ENCODE measurements at places on chromosomes 13 and 19.

- no peak for DNase-seq
Observed at GRCh38 chr13:46905249-46905648, 8.4 kb upstream of the HTR2A start.

DNA sequence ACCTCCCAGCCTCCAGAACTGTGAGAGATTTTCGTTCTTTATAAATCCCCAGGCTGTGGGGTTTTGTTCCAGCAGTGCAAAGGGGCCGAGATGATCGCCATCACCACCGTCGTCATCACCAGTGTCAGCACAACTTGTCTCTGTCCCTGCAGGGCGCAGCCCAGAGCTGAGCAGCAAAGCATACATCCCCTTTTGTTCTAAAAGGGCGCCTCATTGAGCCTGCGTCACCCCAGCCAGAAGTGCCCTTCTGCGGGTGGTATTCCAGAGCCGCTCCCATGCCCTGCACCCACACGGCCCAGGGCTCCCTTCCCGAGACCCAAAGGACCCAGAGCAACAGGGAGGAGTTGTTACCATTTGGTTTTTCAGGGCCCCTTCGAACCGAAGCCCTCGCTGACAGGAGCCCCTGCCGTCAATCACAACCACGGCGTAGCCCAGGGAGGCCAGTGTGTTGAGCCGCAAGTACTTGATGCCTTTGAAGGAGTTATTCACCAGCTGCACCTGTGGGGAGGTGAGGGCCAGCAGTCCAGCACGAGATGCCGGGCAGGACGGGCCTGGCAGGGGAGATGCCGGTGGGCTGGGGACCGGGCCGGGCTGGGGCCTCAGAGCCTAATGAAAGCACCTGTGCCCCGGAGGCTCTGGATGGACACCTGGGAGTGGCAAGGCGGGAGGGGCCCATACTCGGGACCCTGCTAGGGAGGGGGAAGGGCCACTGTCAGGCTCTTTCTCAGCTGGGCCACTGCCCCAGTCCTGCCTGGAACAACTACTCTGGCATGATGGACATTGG lies 14.4 kb upstream of the MYDGF start:
- no peak for DNase-seq

- no peak for DNase-seq
Observed at GRCh38 chr13:90689111-90689510, 658.4 kb upstream of the MIR17HG start.

GRCh38 chr13:77779552-77780272 lies 82.2 kb downstream of the SLAIN1 start:
- DNase-seq: peak; percentile 51

DNA sequence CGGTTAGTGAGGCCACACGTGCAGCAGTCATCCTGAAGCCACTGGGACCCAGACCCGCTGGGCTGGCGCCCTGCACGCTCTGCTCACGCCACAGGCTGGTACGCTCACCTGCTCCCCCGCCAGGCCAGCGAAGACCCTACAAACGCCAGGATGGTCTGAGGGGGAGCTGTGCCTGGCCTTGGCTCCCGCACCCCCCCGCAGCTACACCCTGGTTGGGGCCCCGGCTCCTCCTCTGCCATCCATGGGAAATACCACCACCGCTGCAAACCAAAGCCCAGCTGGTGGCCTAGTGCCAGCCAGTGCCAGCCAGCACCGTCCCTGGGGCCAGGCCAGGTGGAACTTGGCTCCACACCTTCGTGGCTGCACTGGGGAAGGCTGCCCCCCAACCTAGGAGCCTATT lies 23.3 kb upstream of the CACTIN start:
- no peak for DNase-seq

DNA sequence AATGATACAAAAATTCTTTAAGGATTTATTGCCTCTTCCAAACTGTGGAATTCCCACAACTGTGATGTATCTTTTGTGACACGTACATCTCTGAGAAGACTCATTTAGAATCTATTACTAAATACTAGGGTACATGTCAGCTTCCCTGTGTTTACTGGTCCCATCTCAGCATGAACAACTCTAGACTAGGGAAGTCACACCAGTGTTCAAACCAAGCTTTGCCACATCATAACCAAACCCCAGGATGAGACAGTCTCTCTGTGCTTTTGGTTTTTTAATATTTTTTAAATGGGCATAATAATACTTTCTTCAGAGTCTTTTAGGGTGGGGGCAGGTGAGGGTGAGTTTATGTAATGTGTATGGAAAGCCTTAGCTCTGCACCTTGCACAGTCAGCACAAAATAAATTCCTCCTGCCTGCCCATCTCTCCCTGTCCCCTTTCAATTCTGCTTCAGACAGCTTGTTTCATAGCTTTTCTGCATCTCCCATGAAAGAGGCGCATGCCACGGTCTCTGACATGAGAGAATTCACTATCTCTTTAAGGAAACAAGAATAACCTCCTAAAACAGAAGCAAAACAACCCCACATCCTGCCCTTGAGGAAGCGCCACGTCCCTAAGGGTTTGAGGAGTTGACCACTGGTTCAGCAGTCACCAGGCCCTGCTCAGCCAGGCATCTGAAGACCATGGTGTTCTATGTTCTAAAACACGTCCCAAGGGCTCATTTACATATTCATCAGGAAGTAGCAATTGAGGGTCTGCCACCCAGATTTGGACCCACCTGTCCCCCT lies 174.5 kb downstream of the USP12 start:
- DNase-seq: no peak

DNA sequence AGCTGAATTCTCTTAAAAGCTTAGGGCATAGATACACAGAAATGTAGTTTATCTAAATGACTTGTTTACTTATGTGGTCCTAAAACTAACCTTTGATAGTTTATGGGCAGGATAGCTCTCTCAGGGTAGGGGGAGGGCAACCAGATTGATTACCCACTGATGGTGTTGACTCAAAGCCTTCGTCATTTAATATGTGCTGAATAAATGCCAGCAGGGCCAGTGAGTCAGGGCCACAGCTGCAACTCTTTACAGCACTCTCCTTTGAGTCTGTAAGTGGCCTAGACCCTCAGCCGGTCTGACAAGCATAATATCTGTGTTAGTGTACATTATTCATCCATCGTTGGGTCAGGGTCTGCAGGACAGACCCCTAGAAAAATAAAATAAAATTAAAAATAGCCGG lies 128.5 kb downstream of the ZNF675 start:
- DNase-seq: no peak

- no peak for DNase-seq
Observed at GRCh38 chr19:19345232-19345631, 24.6 kb downstream of the MAU2 start.

DNA sequence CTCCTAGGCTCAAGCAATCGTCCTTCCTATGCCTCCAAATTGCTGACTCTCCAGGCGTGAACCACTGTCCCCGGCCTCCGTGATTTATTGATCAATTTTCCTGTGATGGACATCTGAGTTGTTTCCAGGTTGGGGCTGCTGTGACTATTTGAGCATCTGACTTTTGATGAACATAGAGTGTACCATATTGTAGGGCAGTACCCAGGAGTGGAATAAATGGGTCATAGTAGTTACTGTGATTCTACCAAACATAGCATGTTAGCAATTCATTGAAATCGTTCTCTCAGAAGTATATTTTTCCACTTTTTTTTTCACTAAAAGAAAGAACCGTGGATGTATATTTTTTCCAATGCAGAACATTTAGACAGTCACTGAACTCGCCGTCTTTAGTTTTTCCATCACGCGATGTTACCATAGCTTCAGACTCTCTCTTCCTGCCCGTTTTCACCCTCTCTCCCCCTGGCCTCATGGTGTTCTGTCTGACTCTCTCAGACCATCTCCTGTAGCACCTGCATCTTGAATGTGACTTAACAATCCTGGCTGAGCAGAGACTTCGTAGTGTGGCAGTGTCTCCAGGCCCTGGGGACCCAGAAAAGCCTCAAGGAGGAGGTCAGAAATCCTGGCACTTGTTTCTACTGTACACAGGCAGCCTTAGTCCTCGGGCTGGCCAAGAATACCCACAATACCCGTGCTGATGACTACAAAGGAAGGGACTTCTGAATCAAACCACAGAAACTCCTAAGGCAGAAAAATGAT lies 3.2 kb upstream of the RASGRP4 start:
- DNase-seq: no peak

DNA sequence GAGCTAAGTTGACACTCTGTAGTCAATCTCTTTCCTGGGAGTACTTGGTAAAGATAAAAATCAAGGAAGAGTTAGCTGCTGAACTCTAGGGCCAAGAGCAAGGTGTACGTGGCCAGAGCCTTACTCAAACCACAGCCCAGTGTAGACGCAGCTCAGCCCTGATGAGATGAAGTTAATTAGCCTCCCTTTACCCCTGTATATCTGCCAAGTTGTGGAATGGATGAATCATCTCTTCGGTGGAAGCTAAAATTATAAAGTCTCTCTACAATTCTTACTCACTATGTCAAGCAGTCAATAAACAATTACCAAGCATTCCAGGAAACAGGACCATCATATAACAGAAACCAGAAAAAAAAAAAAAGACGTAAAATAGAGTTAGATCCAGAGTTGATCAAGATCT lies 146.9 kb upstream of the UFM1 start:
- DNase-seq: peak; percentile 80

DNA sequence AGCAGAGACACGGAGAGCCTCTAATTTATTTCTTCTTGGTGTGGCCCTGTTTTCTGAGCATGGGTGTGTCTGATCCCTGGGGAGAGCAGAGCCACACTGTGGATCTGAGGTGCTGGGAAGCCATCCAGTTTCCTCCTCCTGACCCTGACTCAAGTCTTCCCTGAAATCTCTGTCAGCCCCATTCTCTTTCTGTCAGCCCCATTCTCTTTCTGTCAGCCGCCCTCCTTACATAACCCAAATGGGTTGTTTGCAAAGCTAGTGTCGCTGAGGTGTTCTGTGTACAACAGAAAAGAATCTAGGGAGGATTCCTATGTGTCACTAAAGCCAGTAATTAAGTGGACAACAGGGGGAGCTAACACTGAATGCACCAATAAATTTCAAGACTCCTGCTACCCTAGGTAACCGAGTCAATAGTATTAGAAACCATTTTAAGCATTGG lies 50.2 kb downstream of the LRCH1 start:
- DNase-seq: no peak

- no peak for DNase-seq
Observed at GRCh38 chr13:54004026-54004699, 975.5 kb downstream of the OLFM4 start.

- DNase-seq: peak; percentile 94
Observed at GRCh38 chr19:44051650-44052402, at the start of gene ZNF223. TSS of gene ZNF223 (plus strand) at chr19:44052036. CDS start at chr19:44055177, 3,141 bp downstream.

DNA sequence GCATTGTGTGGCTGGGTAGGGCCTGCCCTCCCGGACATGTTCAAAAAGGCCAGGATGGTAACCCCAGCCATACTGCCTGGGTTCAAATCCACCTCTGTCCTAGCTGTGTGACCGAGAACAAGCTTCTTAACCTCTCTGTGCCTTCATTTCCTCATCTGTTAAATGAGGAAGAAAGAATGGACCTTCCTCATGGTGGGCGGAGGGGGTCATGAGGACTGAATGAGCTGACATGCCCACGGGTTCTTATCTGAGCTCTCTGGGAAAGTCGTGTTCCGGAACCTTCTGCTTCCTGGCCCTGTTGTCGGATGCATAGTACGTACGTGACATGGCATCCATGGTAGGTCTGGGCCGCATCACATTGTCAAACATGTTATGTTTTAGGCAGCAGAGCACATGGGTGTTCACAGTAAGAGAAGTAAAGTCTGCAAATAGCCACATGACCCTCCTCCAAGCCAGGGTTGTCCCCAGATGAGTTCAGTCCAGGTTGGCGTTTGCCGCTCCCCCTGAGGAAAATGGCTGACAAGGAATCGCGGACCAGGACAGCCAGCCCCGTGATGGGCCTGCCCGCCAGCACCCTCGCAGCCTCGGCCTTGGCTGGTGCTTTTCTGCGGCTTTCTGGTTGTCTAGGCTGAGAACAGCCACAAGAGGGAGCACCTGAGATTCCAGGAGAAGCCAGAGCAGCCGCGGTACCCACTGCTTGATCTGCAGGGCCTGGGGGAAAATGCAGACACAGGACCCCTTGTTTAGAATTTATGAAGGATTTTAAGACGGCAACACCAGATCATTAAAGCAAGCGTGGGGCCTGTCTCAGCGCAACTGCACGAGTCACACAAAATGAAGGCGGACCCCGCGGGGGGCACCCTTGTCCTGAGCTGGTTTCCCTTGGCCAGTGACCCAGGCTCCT lies 2.4 kb upstream of the NTN5 start:
- peak; percentile 74 for DNase-seq

- DNase-seq: no peak
Observed at GRCh38 chr13:67308004-67308772, 78.1 kb upstream of the PCDH9 start.

GRCh38 chr13:30375265-30375835 lies 46.9 kb upstream of the UBE2L5 start:
- no peak for DNase-seq

DNA sequence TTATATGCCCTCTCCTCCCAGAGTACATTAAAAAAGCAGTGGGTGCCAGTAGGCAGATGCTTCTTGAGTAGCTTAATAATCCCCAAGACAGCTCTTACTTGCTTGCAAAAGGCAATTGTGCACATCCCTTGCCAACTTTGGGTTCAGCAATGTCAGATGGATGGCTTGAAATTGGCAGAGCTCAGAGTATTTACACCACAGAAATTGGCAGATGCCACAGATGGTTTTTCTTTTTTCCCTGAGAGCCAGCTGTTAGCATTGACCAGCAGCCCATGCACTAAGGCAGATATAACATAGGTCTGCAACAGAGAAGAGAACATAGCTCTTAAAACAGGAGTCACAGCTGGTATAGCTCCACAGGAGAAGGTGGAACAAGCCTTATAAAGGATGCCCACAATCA lies 18.4 kb upstream of the RNASEH2B start:
- no peak for DNase-seq

DNA sequence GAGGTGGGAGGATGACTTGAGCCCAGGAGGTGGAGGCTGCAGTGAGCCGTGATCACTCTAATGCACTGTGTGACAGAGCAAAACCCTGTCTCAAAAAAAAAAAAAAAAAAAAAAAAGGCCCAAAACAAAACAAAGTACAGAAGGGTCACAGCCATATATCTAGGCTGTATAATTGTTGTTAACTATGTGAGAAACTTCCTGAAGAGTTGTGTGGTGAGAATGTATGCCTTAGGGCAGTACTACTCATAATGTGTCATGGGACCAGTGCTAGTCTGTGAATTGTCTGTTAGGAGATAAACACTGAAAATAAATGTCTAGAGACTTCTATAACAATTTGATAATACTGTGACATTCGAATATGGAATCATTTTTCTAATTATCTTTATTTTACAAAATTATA lies 43.1 kb downstream of the PAN3 start:
- peak; percentile 35 for DNase-seq

- DNase-seq: peak; percentile 37
Observed at GRCh38 chr19:6947745-6948144, 60.4 kb downstream of the ADGRE1 start.

DNA sequence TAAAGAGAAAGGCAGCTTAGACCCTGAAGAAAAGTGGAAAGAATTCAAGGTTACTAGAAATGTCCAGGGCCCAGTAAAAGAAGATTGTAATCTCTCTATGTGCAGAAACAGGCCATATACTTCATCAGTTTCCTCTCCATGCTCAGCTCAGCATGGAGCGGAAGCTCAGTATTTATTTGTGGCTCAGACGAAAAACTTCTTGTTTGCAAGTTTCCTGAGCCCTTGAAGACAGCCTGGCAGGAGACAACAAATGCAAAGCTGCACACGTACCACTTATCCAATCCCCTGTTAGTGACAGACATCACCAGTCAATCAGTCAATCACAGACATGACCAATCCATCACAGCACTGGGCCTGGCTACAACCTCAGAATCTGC lies 8.1 kb upstream of the KLF2 start:
- DNase-seq: no peak

- DNase-seq: no peak
Observed at GRCh38 chr13:100088273-100088643, 635 bp upstream of the PCCA start.

- no peak for DNase-seq
Observed at GRCh38 chr13:93959796-93960533, 519.5 kb downstream of the DCT start.

All from fibroblast of skin of abdomen (primary cell).